ENCODE measurements at places on chromosomes 5 and 9.

GRCh38 chr5:68441309-68442073 is 225.9 kb downstream of the PIK3R1 start:
- no peak for DNase-seq

DNA sequence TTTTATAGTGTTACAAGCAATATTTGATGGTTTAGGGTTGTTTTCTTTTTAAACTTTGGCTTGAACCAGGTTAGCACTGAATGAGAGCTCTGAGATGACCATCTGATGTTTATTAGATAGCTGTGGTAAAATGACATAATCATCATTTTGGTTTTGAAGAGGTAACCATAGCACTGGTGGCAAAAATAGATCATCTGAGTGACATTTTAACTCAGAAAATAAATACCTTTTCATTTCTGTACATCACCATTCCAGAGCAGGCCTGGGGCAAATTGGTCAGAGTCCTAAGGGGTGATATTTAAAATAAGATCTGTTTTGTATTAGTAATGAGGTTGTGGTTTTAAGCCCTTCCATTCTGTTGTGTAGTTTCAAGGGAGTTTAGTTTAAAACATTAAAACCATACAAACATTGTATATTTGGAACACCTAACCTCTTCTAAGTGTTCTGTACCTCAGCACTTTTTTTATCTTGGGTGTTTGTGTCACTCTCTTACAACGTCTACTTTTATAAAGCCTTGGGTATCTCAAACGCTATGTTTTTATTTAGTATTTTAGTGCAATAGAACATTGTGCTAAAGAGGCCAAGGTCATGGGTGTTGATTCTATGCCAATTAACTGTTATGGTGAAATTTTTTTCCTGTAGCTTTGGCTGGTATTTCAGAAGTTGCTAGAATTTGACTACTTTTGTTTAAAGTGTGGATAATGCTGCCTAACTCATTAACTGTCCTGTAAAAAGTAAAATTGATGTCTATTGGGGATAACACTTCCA is 166.1 kb downstream of the CD180 start:
- DNase-seq: no peak

DNA sequence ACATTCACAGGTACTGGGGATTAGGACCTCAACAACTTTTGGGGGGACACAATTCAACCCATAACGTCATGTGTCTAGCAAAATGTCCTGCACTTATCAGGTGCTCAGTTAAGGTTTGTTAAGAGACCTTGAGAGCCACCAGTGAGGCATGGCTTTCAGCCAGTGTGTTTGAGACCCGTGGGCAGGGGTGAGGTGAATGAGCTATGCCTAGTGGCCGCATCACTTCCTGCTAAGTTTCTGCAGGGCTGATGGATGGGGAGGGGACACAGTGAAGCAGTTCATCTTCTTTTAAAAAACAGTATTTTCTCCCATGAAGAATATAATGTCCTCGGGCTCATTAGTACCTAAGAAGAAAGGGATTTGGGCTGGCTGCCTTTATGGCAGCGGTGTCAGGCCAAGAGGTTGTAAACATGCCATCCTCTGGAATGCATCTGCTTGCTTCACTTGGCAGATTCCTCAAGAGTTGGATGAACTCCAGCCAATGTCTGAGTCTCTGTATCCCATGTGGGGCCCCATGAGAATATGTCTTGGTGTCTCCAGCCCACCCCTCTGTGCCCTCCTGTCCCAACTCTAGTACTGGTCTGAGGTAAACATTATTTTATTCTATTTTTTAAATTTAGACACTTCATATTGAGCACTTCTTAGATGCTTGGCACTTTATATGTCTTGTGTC is 282.2 kb downstream of the CWC27 start:
- DNase-seq: no peak

GRCh38 chr9:28925157-28925556 is 1351.9 kb upstream of the C9orf72 start:
- no peak for DNase-seq

DNA sequence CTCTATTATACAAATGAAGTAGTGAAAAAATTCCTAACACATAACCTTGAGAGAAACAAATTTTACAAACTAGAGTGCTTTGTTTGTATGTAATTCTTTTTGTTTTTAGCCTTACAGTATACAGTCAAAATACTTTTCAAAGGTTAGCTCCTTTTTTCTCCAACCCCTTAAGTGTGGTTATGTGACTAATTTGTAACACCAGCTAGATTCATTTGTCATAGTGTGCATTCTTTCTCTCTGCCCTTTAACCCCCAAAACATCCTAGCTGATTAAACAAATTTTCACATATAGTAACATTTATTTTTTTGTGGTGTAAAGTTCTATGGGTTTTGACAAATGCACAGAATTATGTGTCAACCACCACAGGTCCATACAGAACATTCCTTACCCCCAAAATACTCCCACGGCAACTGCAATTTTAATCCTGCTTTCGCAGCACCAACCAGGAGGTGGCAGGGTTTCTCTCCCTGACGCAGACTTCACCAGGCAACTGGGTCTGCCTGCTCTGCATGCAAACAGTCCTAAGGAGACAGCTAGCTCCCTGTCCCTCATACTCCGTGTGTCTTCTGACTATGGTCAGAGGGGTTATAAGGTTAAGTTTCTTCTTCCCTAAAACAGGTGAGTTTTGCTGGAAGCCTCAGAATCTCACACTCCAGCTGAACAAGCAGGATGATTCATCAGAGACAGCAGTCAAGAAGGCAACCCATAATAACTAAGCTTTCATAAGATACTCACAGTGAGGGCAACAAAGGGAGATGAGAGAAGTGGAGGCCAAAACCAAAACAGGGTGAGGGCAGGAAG is 44.5 kb upstream of the NR5A1 start:
- DNase-seq: peak; percentile 19

- DNase-seq: no peak
Observed at GRCh38 chr9:130487500-130487899, 42.7 kb downstream of the ASS1 start.

DNA sequence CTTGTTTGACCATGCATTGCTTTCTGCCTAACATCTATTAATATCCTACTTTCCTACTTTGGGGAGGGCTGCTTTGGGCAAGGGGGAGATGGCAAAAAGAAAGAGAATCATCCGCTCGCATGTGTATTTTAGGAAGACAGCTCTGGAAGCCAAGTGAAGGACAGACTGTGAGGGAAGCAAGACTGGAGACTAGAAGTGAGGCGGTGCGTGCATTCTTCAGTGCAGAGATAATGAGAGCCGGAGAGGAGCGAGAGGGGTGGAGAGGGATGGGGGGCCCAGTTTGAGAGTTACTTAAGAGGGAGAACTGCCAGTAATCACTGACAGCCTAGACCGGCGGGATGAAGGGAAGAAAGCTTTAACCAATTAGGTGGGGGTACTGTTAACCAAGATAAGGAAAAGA is 151.7 kb upstream of the RAPGEF1 start:
- DNase-seq: no peak

- no peak for DNase-seq
Observed at GRCh38 chr5:38373743-38374142, 115.4 kb downstream of the EGFLAM start.

DNA sequence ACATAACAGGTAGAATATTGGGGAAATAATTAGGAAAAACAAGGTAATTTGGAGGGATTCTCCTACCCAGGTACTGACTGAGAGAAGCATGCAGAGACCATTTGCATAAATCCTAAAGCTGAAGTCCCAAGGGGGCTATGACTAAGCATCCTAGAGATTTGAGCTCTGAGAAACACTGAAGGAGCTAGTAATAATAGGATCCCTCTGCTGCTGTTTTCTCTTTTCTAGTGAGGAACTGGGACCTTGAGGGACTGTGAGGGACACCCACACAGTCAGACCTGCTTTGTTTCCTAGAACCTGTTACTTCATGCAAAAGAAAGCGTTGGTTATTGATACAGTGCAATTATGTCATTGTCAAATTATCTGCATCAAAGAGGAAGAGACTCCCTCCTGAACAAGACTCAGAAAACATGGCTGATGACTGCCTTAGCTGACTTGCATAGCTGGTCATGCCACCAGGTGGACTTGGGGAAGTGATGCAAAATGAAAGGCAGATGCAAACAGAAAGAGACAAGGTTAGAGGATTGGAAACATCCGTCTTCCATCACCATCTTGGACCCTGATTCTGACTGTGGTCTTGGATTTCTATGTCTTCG is 335.4 kb downstream of the NTRK2 start:
- DNase-seq: no peak

DNA sequence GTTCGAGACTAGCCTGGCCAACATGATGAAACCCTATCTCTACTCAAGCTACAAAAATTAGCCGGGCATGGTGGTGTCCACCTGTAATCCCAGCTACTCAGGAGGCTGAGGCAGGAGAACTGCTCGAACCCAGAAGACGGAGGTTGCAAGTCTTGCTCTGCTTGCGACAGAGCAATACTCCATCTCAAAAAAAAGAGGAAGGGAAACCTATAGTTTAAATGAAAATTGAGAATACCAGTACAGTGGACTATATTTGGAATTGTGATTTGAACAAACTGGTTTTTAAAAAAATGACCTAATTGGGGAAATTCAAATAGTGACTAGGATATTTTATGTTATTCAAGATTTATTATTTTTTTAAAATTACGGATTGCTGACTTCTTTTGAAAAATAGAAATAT is 33.2 kb downstream of the DIAPH1 start:
- peak; percentile 26 for DNase-seq

GRCh38 chr9:105438141-105438806 is 9.6 kb upstream of the FSD1L start:
- DNase-seq: no peak

DNA sequence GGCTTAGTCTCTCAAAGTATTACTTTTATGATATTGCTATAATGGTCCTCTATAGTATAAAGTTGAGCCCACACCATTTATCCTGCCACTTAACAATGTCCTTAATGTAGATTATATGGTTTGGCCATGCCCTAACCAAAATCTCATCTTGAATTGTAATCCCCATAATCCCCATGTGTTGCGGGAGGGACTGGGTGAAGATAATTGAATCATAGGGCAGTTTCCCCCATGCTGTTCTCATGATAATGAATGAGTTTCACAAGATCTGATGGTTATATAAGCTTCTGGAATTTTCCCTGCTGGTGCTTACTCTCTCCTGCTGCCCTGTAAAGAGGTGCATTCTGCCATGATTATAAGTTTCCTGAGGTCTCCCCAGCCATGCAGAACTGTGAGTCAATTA is 498.8 kb downstream of the RAB3C start:
- DNase-seq: no peak

DNA sequence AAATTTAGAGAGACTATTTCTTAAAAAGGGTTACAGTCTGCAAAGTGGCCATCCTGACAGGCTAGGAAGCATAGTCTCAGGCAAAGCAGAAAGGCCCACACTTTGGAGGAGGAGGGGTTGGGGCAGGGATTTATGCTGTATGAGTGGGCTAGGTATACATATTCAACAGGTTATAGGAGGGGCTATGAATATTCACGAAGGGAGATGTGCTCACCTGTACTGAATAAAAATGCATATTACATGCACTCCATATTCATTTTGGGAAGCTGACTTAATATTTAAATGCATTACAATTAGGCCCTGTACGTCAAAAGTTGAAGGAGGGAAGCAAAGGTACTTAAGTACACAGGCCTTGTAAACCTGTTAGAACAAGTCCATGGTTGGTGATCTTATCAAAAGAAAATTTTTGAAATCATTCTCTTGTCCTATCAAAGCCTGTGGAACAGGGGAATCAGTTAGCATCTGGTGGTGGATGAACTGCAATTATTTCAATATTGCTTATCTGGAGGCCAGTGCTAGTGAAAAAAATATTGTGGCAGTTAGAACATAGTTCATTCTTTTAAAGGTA is 1.6 kb downstream of the CENPP start:
- DNase-seq: no peak

DNA sequence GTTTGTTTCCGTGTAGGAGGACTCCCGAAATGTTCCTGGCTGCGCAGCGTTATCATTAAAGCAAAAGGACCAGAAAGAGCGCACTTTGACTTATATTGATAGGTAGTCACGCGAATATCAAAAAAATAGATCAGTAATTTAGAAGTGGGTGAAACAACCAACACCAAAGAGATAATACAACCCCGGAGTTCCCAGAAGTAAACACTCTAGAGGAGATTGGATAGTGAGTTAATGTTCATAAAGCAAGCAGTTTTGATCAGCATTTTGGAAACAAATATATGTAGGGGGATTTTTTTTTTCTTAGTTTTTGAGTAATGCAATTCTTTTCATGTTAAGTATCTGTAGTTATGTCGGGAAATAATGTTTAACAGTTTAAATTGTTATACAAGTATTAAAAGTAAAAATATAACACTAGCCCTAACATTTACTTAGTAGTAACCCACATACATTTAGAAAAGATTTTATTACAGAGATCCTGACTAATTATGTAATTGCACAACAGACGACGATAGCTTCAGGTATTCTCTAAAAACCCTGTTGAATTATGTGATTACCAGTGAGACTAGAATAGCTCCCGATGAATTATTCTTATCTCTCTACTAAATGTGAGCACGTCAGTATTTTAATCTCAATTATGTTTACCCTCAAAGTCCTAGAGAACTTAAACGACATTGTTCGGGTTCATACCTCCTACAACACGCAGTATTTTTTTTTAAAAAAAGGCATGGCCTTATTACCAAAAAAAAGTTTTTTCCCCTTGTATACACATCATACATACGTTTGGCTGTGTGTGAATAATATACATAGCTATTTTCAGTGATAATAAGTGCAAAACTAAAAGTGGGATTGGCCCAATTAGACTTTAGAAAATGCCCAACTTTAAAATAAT is 9.4 kb upstream of the NFIB start:
- no peak for DNase-seq

DNA sequence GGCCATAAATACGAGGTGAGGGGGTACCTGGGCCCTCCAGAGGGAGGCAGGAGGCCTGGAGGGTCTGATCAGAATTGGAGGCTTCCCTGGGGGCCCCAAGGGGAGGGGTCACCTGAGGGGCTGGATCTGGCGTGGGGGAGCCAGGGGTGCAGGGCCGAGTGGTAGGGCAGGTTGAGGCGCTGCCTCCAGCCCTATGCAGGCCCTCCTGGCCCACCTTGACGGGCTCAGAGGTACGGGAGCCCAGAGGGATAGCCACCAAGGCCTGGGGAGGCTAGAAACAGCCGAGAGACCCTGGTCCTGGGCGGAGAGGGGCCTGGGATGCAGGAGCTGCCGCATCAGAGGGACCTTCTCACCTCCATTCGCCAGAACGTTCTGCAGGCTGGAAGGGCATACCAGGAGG is 24.3 kb downstream of the LHX3 start:
- no peak for DNase-seq

Data from inflammatory macrophage (primary cell).